Myocyte (in vitro differentiated cells): ENCODE measurements at places on chromosomes 3 and 15.

GRCh38 chr3:143830786-143831185 lies 17.5 kb downstream of the SLC9A9 start:
- DNase-seq: no peak

GRCh38 chr3:140198242-140198641 lies 263.3 kb downstream of the CLSTN2 start:
- no peak for DNase-seq

- DNase-seq: no peak
Measured at GRCh38 chr15:63372753-63373152, 8.9 kb downstream of the CA12 start.

GRCh38 chr3:128999102-128999501 lies 2.0 kb upstream of the EFCC1 start:
- DNase-seq: no peak

DNA sequence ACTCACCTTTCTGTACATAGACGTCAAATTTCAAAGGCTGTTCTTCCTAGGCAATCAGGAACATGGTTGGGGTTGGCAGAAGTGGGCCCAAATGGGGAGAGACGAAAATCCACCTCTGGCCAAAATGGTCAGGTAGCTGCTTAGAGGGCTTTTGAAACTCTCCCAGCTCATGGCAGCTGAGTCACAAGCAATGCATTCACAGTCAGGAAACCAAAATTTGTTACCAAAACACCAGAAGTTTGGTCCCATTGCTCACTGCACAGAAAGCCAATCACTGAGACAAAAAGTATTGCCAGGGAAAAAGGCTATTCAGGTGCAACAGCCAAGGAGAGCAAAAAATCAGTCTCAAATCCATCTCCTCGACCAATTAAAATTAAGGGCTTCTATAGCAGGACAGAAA lies 539.6 kb upstream of the CCDC54 start:
- DNase-seq: no peak

DNA sequence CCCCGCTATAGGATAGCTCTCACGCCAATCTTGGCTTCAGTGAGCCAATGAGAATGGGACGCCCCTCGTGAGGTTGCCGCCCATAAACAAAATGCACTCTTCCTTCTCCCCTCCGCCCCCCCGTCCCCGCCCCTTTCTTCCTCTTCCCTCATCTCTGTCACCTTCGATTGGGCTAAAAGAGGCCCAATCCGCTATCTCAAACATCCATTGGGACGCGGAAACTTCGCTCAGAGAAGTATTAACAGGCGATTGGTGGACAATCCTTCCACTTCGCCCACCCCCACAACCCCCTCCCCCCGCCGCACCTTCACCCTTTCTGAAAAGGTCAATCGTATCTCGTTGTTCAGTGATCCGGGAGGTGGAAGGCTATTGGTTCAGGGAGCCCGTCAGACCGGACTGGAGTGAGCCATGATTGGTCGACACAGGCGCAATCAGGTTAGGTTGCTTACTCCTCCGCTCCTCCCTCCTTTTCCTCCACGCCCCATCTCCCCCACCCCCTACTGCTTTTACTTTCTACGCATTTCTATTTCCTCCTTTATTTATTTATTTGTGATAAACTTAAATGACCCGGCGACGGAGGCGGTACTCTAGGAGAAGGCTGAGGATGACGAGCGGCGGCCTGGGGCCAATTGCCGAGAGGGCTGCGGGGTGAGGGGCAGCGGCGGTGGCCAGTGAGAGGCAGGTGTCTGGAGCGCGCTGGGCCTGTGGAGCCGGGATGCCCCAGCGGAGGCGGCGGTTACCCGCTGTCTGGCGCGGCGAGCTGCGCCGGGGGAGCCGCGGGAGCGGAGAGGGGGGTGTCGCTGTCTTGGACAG lies 447 bp upstream of the ZBTB20 start:
- DNase-seq: peak; percentile 100
